ENCODE measurements at places on chromosomes 11 and 22. TPM values are rescaled to one million over a fixed set of nuclear protein-coding genes. Genes with fewer than 3 reads are reported as not detected.

MYOD1 gene
- 20.0 TPM for polyA plus RNA-seq

DNA sequence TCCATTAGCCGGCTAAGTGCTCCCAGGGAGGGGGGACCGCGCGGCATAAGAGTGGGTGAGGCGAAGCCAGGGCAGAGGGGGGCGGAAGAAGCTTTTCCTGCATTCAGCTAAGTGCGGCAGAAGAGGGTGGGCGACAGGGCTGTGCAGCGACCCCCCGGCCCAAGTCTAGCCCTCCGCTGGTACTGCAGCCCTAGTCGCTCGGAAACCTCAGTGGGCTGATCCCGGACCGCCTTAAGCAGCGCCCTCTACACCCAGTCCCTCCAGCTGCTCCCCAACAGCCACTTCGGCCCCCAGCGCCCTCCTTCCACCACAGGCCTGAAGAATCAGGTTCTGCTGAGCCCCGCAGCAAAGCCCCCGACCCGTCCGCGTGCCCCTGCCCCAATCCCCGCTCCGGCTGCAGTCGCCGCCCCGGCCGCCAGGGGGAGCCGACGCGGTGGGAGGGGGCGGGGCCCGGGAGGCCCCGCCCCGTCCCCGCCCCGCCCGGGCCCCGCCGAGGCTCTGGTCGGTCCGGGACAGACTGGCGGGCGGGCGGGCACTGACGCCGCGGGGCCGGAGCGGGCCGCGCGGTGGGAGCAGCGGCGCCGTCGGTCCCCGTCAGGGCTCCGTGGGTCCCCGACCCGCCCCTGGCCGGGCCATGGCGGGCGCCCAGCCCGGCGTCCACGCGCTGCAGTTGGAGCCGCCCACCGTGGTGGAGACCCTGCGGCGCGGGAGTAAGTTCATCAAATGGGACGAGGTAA is at the start of gene PLCB3:
TSS of gene PLCB3 (plus strand) at position 515 of the 737 bp plus-strand sequence. CDS start at position 635, 120 bp downstream.
- no peak for DNase-seq

SLC5A12 gene
- 0.16 TPM for polyA plus RNA-seq

- DNase-seq = no peak
These were observed 129.4 kb upstream of the PAX6 start for GRCh38 chr11:31940371-31941037.

SEPTIN3 gene
- polyA plus RNA-seq = 1.1 TPM

DNA sequence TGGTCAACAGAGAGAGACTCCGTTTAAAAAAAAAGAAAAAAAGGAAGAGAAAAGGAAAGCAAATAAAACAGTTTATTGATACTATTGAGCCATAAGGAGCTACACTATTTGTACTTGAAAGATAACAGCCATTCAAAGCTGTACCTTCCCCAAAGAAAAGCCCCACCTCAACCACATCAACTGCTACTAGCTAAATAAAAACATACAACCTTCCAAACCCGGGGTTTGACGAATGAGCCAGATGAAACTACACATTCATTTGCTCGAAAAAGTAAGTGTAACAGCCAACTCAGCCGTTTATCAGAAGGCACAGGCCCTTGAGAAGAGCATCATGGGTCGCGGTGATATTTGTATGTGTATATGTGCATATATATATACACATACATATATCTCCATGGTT is 78.4 kb downstream of the SIK3 start:
- no peak for DNase-seq

DNA sequence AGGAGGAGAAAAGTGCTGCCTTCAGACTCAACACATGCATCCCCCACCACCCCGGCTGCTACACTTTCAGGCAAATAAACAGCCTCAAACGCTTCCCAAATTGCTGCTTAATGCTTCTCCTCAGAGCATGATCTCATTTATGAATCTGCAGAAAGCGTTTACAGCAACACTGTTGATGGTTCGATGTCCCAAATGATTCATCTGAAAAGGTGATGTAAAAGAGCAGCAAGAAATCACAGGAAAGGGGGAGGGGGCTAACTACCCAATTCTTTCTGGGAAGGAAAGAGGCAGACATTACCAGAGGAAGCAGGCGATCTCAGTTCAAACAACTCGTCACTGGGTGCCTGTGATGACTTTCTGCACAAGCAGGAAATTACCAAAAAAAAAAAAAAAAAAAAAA is 119.6 kb downstream of the TENM4 start:
- no peak for DNase-seq

DNA sequence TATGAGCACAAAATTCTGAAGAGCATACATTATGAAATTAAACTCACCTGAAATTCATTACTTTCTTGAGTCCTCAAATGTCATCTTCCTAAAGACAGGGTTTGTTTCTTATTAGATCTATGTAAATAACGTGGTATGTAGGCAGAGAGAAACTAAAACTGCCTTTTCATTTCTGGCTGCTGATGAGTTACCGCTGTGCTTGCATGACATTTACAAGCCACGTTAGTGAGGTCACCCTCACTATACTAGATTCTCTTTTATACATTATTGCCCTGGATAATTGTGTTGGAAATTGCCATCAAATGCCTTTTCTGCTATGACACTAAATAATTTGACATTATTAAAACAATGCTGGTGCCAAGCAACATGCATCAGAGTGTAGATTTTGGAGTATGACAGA is 748.3 kb upstream of the ANO3 start:
- DNase-seq = no peak

GRCh38 chr11:61024938-61025820 is 53.7 kb downstream of the CD6 start:
- DNase-seq = no peak

All from muscle of arm (tissue), 14 donors.